ENCODE measurements at places on chromosomes 2 and 18.

GRCh38 chr2:51526766-51527165, 494.8 kb upstream of the NRXN1 start:
- no peak for DNase-seq

DNA sequence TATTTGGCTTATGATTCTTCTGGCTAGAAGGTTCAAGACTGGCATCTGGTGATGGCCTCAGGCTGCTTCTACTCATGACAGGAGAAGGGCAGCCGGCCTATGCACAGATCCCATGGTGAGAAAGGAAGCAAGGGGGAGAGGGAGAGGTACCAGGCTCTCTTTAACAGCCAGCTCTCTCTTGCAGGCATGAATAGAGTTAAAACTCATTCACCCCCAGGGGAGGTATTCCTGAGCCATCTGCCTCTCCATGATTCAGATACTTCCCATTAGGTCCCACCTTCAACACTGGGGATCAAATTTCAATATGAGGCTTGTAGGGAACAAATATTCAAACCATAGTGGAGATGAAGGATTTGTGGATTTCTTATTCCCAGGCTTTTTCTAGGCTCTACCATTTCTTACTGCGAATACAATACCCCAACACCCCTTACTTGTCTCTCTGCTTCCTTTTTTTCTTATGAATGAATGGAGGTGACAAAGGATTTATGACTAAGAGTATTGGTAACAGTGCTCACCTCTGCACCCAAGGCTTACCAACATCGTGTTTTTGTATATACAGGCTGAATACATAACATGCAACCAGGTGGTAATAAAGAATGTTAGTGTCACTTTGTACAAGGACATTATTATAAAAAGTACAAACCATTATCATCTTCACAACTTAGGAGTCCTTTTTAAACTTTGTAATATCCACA, 454.6 kb upstream of the TRIB2 start:
- DNase-seq: no peak

GRCh38 chr2:182565911-182566567, 139.2 kb upstream of the PDE1A start:
- no peak for DNase-seq

DNA sequence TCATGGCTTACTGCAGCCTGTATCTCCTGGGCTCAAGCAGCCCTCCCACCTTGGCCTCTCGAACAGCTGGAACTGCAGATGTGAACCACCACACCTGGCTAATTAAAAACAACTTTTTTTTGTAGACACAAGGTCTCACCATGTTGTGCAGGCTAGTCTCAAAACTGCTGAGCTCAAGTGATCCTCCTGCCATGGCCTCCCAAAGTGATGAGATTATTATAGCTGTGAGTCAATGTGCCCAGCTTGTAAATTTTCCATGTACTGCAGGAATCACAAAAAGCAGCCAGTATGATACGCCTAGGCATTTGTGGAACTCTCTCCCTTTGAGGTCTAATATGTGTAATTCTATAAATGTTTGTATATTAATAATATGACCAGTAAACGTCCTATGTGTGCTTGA, 59.9 kb downstream of the MSH6 start:
- DNase-seq: no peak

DNA sequence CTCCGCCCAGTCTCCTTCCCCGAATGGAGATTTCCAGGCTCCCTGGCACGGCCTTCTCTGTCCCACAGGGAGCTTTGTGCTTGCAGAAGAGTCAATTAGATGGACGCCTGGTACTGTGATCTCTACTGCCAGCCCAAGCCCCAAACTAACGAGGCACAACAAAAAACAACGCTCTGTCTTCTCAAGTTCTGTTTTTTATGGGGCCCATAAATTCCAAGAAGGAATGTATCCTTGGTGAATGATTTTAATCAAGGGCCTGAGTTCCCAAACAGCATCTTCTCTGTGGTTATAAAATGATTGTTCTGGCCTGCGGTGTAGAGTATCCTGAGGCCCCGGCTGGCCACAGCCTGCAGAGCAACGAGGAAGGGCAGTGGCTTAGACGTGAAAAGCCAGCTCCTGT, 219.5 kb downstream of the CLIP4 start:
- no peak for DNase-seq

DNA sequence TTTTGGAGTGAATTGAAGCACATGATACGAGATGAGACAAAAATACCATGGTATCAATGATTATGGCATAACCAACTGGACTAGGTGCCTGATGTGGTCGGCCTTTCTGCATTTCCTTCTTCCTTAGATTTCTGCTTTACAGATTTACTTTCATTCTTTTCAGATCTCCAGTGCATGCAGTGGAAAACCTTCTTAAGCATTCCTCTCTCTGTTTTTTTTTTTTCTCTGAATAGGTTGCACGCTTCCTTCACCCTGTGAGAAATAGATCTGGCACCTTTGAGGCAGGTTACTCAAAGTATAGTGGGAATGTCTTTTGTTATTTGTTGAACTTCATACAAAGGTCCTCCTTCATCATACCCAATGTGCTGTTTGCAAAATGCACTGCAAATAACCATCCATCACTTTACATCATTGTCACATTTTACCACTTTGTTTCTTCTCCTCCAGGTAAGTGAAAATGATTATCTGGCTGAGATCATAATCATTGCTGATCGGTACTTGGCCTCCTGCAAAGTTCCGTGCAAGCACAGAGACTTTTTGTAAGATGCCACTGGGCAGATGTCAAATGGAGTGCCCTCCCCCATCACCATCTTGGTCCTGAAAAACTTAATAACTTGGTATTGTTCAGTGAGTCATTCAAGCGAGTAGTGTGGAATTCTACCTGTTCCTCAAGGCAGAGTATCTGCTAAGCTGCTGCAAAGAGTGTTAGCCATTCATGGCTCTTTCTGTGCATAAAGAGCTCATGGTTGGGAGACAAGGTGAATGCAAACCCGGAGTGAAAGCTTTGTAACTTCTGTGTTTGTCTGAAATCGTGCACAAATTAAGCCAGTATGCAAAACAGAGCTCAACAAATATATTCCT, 30.0 kb upstream of the KLHL14 start:
- no peak for DNase-seq

DNA sequence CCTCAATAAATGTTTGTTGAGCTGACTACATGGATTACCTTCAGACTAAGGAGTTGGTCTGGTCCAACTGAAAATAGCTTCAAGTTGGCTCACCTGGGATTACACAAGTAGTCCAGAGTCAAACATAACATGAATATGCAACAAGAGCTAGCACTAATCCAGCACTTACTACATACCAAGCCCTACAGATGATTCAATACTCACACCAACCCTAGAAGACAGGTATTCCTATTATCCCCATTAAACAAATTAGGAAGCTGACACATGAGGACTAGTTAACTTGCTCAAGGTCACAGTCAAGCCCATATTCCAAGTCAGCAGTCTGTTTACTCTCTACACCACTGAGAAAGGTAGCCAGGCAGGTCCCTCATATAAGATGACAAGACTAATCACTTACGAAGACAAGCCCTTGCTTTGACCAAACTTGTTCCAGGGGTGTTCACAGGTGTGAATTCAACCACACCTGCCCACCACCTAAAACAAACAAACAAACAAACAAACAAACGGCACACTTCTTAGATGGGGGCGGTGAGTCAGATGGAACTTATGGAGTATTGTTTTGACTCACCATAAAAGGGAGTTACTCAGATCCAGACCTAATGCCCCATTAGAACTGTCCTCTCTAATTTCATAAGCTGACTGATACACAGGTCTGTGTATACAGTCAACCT, 29.1 kb downstream of the TMEM131 start:
- DNase-seq: no peak

- DNase-seq: no peak
These were observed 62.8 kb downstream of the ICA1L start for GRCh38 chr2:202808754-202809153.

- DNase-seq: no peak
These were observed 160.2 kb downstream of the NCK2 start for GRCh38 chr2:105904938-105905337.

GRCh38 chr2:10266133-10266620, 36.5 kb upstream of the HPCAL1 start:
- peak; percentile 48 for DNase-seq
